ENCODE measurements at places on chromosomes 3 and 15.

DNA sequence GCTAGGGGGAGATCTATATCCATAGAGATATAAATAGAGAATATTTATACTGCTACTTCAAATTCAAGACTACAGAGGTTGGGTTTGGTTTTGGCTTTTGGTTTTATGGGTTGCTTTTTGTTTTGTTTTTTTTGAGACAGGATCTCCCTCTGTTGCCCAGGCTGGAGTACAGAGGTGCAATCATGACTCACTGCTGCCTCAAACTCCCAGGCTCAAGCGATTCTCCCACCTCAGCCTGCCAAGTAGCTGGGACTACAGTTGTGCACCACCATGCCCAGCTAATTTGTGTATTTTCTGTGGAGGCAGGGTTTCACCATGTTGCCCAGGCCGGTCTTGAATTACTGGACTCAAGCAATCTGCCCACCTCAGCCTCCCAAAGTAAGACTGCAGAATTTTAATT, 3.9 kb upstream of the UBL7 start:
- DNase-seq: no peak

- no peak for DNase-seq
These were observed 371.6 kb upstream of the ZNF385D start for GRCh38 chr3:22122567-22122966.

GRCh38 chr3:138442433-138442832, 8.0 kb downstream of the ESYT3 start:
- DNase-seq: no peak

DNA sequence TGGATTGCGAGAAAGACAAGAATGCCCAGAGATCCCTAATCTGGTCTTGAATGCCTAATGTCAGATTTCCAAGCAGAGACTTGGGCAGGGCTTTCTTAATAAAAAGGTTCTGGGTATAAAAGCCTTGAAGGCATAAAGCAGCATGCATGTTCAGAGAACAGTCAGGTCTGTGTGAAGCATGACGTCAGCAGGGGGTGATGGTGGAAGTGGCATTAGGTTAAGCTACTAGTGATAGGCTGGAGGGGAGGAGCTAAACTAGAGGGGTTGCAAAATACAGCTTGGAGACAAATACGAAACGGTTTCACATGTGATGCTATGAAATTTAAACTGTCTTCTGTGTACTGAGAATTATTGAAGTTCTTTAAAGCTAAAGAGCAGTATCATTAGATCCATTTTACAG, 125.6 kb downstream of the VPS8 start:
- DNase-seq: no peak

GRCh38 chr15:46751303-46751702, 966.0 kb upstream of the SEMA6D start:
- DNase-seq: no peak

DNA sequence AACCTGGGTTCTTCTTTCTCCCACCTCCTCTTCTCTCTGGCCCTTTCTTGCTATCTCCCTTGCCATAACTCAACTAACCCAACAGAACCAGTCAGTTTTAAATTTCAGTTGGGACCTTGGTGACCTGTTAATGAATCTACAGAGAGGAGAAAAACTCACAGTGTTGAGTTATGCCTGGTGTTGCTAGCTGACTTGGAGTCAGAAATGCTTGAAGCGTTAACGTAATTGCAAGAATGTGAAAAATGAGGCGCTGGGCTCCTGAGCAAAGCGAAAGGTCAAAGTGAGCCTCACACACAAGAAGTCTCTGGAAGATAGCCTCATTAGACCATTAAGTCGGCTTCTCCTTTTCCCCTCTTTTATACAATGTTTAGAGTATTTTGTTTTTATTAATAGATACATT, 18.4 kb downstream of the MEIS2 start:
- no peak for DNase-seq

GRCh38 chr15:83118968-83119367, 11.5 kb downstream of the TM6SF1 start:
- no peak for DNase-seq

GRCh38 chr15:80777137-80777536, 2.0 kb upstream of the CEMIP start:
- no peak for DNase-seq

GRCh38 chr3:18531662-18532061, 106.5 kb upstream of the SATB1 start:
- DNase-seq: no peak

DNA sequence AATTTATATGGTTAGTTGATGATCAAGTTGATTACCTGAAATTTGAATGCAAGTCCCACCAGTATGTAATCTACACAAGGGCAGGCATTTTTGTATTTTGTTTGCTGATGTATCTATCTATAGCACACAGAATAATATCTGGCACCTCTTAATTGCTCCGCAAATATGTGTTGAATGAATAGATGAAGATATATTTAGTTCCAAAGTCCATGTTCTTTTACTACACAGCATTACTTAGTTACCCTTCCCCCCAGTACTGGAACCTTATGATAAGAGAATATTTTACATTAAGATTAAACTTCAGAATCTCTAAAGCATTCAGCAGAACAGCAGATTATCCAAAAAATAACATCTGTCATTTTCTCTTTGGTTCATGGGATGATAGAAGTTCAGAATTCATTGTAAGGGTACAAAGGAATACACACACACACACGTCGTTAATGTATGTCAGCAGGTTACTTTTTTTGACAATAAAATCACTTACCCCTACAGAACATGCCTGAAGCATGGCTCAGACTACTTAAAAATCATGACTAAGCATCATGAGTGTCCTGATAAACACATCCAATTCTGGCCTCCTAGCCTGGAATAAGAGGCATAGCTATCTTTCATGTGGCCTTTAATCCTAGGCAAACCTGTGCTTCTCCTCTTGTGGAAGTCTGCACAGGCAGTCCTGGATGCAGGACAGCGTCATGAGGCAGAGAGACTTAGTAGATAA, 148.9 kb upstream of the TBC1D5 start:
- no peak for DNase-seq

DNA sequence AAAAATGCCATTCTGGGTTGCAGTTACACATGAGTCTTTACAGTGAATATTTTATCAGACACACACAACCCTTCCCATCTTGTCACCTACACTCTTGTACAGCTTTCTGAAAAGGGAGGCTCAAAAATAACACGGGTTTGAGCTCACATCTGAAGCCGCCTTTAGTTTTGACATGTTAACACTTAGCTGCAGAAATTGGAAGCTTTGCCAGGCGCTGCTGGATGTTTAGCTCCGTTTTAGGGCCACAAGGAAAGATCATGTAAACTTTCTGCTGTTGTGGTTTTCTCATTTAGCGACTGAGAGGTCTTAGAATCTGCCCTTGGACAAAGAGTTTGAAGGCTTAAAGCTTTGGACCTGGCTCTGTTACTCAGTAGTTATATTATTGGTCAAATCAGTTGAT, 120.1 kb downstream of the OXNAD1 start:
- no peak for DNase-seq

DNA sequence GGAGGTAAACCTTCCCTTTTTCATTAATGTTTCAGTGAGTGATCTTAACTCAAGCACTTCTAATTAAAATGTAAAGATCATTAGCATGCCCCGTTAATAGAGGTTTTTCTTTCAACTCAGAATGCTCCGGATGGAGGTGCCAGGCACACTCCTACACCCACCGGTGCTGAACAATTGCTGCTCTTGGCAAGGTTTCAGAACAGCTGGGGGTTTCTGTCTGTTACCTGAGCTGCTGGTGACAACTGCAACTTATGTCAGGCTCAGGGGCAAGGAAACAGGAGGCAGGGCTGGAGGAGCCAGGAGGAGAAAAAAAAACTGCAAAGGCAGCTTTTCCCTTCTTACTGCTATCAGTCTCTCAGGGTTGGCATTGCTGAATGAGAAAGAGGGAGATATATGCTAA, 250.1 kb downstream of the DIPK2A start:
- no peak for DNase-seq

DNA sequence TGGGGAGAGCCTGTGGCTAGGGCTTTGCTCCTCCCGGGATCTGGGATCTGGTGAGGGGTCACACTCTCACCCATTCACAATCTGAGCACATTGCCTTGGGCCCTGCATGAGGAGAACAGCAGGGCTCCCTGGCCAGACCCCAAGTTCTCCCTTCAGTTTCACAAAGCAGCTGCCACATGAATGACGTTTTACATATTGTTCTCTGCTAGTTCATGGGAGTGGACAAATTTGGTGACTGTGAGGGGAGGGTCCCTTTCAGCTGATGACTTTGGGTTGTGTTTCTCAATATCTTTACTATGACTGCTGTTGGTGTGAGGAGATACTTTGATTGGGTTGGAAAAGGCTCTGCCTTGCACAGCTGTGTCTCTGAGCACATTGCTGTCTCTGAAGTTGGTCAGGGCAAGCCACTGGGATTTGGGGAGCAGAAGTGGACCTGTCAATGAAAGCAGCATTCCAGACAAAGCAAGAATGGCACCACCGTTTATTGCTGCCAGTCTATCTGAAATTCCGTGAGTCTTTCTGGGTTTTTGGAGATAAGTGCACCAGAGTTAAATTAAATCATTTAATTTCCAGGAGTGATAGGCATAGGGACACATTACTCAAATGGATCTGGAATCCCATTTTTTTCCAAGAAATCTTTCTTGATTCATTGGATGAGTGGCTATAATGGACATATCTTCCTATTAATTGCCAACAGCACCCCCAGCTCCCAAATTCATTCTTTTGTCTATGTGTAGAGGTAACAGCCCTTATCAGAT, 10.3 kb downstream of the TIMP4 start:
- DNase-seq: no peak

GRCh38 chr3:144590854-144591253, 619.2 kb downstream of the DIPK2A start:
- no peak for DNase-seq

- no peak for DNase-seq
These were observed 27.0 kb downstream of the TM4SF4 start for GRCh38 chr3:149501524-149501923.

DNA sequence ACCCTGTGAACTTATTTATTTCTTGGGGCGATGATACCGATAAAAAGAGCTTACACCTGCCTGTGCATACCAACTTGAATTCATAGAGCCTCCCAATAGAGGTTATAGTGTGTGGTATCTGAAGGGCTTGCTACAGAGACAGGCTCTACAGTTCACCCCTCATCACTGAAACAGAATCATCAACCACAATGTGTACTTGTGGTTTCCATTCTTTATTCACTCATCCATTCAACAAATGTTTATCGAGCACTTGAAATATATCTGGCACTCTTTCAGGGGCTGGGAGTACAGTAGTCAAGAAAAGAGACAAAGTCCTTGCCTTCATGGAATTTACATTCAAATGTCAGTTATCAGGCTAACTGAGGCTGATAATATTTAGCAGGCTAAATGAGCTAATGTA, 134.4 kb upstream of the SKOR1 start:
- DNase-seq: no peak

- DNase-seq: no peak
These were observed 242.2 kb downstream of the SLCO3A1 start for GRCh38 chr15:92095693-92096092.

DNA sequence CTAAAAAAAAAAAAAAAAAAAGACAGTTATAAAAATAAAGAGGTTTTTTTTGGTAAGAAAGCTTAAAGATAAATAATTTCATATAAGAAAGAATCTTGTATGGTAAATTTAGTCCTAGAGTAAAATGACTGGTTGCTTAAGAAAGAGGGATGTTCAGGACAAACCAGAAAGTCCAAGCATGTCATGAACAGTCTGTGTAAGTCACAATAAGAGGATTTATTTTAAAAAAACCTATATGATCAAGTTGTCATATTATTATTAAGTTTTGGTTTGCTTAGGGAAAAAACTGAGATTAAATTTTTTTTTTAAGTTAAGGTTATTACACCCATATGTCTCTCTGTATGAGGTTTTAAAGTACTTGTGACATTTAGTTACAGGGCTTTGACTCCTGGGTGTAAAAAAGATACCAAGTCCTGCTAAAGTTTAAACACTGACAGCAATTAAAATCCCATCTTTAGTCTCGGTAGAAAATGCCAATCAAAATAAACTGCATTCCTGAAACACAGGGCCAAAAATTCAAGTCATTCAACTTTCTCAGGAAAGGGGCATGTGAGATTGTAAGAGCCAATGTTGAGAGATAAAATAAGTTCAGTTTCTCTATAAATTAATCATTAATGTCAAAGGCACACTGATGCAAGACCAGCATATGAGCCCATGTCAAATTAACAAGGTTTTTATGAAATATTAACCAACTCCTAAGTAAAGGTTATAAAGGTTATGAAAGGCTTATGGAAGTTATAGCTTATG, 8.5 kb upstream of the BDH1 start:
- DNase-seq: no peak

- no peak for DNase-seq
These were observed 14.6 kb downstream of the C2CD4B start for GRCh38 chr15:62150445-62150844.

DNA sequence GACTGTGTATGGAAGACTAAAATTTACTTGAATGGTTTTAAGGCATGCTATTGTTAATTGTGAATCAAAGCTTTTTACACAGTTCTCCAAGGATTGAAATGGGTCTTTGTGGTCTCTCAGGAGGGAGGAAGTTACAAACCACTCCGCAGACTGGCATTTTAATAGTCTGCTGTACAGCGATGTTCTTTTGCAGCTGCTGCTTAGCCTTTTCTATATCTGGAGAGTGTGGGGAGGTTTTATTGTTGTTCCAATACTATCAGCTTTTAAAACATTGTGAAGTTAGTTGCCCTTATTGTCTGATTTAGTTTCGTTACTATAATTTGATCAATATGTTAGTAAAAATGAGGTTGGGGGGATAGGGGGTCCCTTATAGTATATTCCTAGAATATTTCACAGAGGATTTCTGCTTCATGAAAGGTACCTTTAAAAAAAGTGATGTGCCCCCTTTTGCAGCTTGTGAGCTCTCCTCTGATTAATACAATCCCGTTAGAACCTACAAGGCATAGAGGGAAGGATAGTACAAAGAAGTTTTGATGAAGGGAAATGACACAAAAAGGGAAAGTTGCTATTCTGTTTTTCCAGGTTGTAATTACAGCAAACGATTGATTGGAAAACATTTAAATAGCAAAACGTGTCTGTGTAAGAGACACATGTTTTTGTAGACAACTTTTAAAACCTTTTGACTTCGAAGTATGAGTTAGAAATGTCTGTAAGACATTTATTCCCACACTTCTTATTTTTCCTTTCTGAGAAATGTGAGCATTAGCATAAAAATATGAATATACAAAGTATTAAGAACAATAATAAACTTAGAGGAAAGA, 158.3 kb upstream of the CGNL1 start:
- DNase-seq: no peak

GRCh38 chr3:181879926-181880325, 168.2 kb downstream of the SOX2 start:
- no peak for DNase-seq

Data from activated CD4-positive, alpha-beta T cell treated with anti-CD3 and anti-CD28 coated beads, Interleukin-2, amount 50 U/mL, for 24 hours (primary cell).